ENCODE measurements at places on chromosomes 12 and 14. TPM values are rescaled to one million over a fixed set of nuclear protein-coding genes. Genes with fewer than 3 reads are reported as not detected.

- DNase-seq, result no peak
Observed at GRCh38 chr14:52825085-52825484, 33.7 kb upstream of the GNPNAT1 start.

GRCh38 chr12:122116707-122117535, 38.4 kb downstream of the MLXIP start:
- DNase-seq, result no peak

DNA sequence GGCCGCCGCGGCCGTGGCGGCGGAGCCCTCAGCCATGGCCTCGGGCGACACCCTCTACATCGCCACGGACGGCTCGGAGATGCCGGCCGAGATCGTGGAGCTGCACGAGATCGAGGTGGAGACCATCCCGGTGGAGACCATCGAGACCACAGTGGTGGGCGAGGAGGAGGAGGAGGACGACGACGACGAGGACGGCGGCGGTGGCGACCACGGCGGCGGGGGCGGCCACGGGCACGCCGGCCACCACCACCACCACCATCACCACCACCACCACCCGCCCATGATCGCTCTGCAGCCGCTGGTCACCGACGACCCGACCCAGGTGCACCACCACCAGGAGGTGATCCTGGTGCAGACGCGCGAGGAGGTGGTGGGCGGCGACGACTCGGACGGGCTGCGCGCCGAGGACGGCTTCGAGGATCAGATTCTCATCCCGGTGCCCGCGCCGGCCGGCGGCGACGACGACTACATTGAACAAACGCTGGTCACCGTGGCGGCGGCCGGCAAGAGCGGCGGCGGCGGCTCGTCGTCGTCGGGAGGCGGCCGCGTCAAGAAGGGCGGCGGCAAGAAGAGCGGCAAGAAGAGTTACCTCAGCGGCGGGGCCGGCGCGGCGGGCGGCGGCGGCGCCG, 381 bp downstream of the YY1 start:
- DNase-seq, result peak; percentile 34

GRCh38 chr12:62737615-62738014, 197.3 kb downstream of the PPM1H start:
- DNase-seq, result no peak

- no peak for DNase-seq
Observed at GRCh38 chr12:5154091-5154490, 110.4 kb downstream of the KCNA5 start.

GRCh38 chr12:1201886-1202285, 210.9 kb downstream of the ERC1 start:
- no peak for DNase-seq

DNA sequence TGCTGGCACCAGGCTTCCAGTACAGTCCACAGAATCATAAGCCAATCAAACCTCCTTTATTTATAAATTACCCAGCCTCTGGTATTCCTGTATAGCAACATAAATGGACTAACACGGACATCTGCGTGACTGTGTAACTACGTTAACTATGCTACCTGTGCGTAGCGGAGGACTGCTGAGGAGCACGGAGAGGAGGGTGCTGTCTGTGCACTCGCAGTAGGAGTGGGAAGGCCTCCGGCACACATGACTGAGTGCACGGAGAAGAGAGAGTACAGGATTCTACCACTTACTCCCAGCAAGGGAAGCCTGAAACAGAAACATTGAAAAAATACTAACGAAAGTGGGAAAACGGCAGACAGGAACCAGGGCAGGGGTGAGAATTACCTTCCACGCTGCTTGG, 22.9 kb downstream of the RAD52 start:
- no peak for DNase-seq

DNA sequence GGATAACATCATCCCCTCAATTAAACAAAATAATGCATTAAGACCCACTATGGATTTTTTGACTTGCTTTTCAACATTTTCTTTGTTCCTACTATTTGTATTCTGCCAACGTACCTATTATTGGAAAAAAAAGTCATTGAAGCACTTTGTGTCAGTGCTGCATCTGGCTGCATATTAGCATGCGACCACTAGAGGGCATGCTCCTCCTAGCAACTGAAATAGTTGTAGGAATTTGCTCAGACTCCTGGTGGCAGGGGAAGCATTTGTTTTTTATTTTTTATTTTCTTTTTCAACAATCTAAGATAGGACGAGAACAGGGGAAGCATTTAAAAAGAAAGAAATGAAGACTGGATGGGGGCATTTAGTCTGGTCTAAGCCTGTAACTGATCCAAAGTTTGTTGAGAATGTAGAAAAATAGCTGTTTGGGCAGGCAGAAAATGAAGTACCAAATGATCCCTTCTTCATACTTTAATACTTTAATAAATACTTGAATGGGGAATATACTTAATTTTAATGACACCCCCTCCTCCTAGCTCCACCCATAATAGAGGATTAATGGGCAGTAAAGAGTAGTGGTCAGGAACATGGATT, 14.5 kb upstream of the CLEC4A start:
- DNase-seq, result peak; percentile 60

DNA sequence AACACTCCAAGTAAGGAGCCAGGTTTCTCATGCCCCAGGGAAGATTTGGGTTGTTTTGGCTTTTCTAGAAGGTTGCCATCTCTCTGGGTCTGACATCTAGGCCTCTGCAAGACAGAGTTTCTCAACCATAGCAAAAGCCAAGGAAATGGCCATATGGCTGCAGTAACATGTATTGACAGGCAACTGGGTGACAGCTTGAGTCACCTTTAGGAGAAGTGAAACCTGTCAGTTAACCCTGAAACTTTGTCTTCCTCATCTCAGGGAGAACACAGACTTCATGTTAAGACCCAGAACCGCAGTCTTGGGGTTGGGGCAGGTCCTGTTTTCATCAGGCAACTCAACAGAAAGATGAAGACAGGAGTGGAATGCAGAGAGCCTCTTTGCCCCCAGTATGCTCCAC, 46.0 kb upstream of the PLBD1 start:
- no peak for DNase-seq

GRCh38 chr14:106442857-106443256, 916.5 kb downstream of the TMEM121 start:
- no peak for DNase-seq

GRCh38 chr12:19248929-19249602, 119.5 kb downstream of the PLEKHA5 start:
- DNase-seq, result no peak

DNA sequence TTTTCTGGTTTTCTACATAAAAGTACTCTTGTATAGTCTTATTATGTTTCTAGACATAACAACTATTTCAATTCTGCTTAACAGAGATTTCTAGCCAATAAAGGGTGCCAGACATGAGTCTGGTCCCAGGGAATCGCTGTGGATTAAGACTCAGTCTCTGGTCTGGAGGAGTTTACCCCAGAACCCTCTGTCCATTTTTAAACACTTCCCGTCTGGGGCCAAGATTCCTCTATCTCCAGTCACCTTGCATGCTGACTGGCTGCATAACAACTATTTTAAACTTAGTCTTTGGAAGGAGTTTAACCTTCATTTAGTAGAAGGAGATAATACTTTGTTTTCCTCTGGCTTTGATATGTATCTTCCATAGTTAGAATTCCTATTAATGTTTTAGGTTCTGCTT, 163.1 kb upstream of the IFNG-AS1 start:
- DNase-seq, result no peak

- no peak for DNase-seq
Observed at GRCh38 chr12:4032924-4033615, 159.9 kb upstream of the PARP11 start.

- no peak for DNase-seq
Observed at GRCh38 chr12:117502633-117503032, 141.2 kb upstream of the NOS1 start.

- DNase-seq, result no peak
Observed at GRCh38 chr12:113506867-113507266, 35.2 kb upstream of the LHX5 start.

GRCh38 chr14:74508292-74508731, 14.7 kb downstream of the ISCA2 start:
- no peak for DNase-seq

CCDC175 gene
- total RNA-seq, result not detected

PTHLH gene
- total RNA-seq, result not detected

EML5 gene
- 3.4 TPM for total RNA-seq

A2M gene
- total RNA-seq, result 309 TPM

MYO1A gene
- 0.59 TPM for total RNA-seq

CLEC1A gene
- total RNA-seq, result 22.6 TPM

TRAFD1 gene
- 32.5 TPM for total RNA-seq

LALBA gene
- total RNA-seq, result not detected

RERG gene
- 133 TPM for total RNA-seq
